ENCODE measurements at places on chromosomes 13 and 19.

GRCh38 chr13:99154064-99154463 is 46.6 kb upstream of the UBAC2 start:
- DNase-seq = no peak

- no peak for DNase-seq
These were observed 66.6 kb downstream of the RUBCNL start for GRCh38 chr13:46320406-46320805.

DNA sequence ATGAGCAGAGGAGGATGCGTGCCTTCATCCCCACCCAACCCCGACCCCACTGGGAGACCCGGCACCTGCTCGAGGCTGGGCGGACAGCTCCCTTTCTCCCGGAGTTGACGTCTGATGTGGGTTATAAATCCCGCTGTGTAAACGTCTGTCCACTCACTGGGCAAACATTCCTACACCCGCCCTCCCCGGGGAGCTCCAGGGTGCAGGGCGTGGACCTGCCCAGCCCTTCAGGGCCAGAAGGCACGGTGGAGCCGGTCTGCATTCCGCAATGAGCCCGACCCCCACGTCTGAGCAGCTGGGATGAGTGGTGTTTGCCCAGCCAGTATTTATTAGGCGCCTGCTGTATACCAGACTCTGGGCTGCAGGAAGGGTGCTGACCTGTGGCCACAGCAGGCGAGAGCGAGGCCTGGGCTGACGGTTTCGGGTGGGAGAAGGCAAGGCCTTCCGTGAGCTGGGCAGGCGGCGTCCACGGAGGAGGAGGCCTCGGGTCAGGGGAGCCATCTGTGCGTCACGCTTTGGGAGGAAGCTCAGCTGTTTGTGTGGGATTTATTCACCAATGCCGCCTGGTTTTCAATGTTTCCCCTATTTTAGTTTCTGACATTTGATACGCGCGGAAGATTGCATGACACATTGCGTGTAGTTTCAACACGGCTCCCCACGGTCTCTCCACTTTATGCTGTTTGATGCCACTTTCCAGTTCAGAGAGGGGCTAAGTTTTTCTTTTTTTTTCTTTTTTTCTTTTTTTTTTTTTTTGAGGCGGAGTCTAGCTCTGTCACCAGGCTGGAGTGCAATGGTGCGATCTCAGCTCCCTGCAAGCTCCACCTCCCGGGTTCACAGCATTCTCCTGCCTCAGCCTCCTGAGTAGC is 2.0 kb downstream of the MISP start:
- no peak for DNase-seq

GRCh38 chr13:33745370-33746324 is 72.3 kb upstream of the RFC3 start:
- DNase-seq = no peak

- DNase-seq = no peak
These were observed 175.4 kb downstream of the DLEU7 start for GRCh38 chr13:50668049-50668448.

- no peak for DNase-seq
These were observed 275.4 kb upstream of the OBI1 start for GRCh38 chr13:78934336-78934735.

GRCh38 chr19:3142781-3143337 is 7.0 kb downstream of the GNA15 start:
- no peak for DNase-seq

DNA sequence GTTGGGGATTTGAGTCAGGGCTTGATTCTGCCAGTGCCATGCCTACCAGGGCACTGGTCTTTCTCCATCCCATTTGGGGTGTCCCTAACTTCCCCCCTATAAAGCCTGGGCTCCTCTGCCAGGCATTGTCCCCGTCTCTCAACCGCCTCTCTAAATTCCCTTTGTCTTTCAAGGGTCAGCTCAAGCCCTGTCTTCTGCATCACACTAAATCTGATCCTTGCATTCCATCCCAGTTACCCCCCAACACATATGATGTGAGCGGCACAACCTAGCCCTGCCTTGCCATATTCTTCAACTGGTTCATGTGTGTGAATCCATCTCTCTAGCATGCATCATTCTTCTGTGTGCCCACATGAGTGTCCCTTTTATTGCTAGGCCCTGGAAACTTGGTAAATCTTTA is 480.9 kb downstream of the ZNF536 start:
- no peak for DNase-seq

DNA sequence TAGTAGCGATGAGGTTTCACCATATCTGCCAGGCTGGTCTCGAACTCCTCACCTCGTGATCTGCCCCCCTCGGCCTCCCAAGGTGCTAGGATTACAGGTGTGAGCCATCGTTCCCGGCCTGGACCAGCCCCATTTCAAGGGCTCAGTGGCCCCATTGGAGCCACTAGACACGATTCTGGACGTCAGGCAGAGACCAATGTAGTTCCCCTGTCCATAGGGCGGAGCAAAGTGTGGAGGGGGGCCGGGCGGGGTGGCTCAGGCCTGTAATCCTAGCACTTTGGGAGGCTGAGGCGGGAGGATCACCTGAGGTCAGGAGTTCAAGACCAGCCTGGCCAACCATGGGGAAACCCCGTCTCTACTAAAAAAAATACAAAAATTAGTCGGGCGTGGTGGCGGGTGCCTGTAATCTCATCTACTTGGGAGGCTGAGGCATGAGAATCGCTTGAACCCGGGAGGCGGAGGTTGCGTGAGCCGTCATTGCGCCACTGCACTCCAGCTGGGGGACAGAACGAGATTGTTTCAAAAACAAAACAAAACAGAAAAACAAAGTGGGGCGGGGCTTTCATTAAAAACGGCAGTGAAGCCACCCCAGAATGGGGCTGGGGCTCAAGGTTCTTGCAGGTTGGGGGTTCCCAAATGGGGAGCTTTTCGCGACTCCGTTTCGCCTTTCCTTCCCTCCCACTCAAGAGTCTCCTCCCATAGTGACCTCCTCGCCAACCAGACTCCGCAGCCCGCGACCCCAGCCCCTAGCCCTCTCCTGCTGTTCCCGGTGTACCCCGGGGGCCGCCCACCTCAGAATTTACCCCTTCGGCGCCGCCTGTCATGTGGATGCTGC is 758 bp upstream of the TECR start:
- DNase-seq = no peak

GRCh38 chr13:44004878-44005277 is 125.2 kb downstream of the LACC1 start:
- no peak for DNase-seq

DNA sequence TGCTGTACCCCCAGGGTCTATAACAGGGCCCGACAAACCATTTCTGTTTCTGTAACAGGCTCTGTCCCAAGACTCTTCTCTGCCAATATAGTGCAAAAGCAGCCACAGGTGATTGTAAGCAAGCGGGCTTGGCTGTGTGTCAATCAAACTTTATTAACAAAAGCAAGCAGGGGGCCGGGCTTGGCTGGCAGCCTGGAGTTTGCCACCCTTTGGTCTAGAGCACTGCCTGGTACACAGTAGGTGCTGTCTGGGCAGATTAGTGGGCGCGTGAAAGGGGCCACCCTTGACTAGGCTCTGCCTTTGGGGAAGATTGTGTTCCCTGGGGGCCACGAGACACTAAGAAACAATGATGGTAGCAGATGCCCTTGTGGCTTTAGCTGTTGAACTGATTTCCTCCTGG is 27.4 kb downstream of the CCL25 start:
- no peak for DNase-seq

GRCh38 chr13:51759240-51759639 is 44.7 kb downstream of the DHRS12 start:
- DNase-seq = no peak

DNA sequence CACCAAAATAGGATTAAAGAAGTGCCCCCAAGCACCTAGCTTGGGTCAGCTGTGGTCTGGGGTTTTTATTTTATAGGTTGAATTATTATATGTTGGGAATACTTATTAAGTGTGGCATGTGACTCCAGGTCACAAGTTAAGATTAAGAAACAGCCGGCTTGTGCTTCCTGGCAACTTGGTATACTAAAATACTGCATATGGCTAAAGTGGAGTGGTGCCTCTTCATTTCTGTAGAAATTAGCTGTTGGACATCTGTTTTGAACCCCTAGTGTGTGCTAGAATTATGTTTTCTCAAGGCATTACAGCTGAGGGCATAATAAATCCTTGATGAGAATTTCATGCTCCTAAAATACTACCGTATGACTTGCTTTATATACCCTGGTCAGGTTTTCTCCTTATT is 286.6 kb downstream of the SHISA2 start:
- no peak for DNase-seq

GRCh38 chr19:42178791-42179674 is 38.4 kb downstream of the DEDD2 start:
- no peak for DNase-seq

- DNase-seq = no peak
These were observed 1.2 kb downstream of the CYP4F8 start for GRCh38 chr19:15616183-15616582.

DNA sequence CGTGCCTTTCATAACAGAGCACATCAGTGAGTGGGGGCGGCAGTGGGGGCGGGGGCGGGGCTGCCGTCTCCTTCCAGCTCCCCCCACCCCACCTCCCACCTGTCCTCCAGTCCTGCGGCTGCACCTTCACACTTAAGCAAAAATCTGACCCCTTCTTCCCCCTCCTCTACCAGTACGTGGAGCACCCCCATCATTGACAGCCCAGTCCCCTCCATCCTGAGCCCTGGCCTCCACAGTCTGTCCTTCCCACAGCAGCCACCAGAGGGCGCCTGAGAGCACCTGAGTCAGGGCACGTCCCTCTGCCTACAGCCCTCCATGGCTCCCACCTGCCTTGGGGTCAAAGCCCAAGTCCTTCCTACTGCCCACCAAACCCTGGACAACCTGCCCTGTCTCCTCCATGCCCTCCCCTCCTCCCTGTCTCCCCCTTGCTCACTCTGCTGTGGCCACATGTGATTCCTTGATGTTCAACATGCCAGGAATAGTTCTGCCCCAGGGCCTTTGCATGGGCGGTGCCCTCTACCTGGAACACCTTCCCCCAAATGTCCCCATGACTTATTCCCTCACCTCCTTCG is 4.0 kb downstream of the EBI3 start:
- DNase-seq = peak; percentile 51

DNA sequence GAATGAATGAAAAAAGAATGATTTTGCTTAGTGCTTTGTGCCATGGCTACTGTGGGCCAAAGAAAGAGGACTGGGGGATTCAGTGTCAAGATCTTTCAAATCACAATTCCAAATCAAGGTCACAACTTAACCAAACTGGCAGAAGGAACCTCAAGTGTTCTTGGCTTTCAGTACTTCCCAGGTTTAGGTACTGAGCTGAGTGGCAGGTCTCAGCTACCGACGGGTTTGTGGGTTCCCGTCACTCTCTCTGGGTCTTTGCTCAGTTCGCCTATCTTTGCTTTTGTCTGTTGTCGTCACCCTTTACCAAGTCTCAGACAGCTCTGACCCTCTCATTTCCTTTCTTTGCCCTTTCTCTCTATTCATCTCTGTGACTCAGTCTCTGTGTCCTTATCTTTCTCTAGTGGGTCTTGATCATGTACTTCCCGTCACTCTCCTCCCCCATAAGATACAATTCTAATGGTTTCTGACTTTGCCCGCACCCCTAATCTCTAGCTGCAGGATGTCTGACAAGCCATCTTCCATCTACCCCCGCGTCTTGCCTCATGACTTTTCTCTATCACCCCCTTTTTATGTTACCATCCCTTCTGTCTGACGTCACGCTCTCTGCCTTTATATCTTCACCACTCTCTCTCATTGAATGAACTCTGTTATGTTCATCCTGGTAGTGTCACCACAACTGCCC is 33.3 kb upstream of the LRRC4B start:
- no peak for DNase-seq

GRCh38 chr13:44857061-44857460 is 132.2 kb downstream of the NUFIP1 start:
- no peak for DNase-seq

DNA sequence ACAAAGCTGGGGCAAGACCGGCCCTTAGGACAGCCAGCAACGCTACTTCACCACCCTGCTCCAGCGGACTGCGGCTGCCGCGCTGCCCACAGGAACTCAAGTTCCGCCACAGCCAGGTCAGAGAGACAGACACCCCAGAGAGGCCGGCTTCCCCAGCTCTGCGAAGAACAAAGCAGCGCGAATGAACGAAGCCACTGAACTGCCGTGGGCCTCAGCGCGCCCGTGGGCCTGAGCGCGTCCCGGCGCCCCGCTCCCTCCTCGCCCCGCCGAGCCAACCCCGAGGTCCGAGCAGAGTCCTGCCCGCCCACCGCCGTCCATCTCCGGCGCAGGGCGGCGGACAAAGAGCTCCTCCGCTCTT is 158.4 kb downstream of the RNF17 start:
- DNase-seq = no peak

DNA sequence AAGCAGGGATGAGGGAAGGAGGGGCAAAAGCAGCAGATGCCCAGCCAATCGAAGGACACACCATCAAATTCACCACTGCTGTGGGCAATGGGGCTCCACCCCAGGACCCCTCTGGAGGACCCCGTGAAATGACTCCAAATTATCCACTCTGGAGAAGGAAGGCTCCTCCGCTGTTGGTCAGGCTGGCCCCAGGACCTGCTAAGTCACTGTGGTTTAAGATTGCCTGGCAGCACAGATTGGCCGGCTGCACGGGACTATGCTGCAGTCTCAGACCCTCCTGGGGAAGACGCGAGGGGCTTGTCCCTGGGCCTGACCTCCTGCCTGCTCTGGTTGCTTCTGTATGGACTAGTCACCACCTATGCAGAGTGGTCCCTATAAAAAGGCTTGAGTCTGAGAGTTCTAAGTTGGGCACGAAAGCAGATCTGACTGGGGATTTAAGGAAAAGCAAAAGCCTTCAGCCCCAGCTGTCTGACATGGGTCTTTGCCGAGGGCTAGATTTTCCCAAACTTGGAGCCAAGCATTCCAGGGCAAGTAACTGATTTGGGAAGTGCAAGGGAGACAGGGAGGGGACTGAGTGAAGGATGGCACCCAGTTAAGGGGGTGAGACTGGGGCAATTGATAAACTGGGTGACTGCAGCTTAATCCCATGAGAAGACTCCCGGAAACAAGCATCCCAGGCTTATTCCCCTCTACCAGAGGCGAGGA is 91.7 kb downstream of the TSHZ3 start:
- no peak for DNase-seq

DNA sequence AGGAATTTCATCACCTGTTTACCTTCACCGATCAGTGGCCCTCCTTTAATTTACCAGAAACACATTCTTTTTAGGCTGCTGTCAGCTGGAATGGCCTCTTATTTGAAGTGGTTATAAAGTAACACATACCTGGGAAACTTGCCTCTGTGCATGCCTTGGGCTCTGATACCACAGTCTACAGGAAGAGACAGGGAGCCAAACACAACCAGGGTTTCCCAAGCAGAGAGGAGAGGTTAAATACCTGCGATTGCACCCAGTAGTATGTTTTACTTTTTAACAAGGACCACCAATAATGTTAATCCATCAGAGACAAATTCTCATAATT is 444.0 kb upstream of the SGCG start:
- no peak for DNase-seq

DNA sequence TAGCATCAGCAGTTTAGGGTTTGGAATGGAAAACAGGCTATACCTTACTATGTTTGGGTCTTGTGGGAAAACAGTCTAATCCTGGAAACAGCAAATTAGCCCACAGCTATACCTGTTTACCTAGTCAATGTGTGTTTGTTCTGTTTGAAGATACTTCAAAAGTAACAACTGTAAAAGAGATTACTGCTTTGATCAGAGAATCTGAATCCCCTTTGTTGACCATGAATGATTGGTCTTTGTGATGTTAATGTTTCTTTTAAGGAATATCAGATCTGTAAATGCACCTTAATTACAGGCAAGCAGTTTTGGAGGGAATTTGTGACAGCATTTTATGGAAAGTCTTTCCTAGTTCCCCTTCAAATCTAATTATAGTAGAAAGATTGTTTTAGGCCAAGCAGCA is 20.7 kb upstream of the KLF5 start:
- no peak for DNase-seq

- DNase-seq = no peak
These were observed 316 bp upstream of the ZNF530 start for GRCh38 chr19:57599377-57599760.

- DNase-seq = no peak
These were observed 372 bp upstream of the ZNF699 start for GRCh38 chr19:9309974-9310446.

Measured in CD4-positive, alpha-beta T cell treated with Interleukin-2 at 100 ng/mL for 4 hours (primary cell).